ENCODE measurements at places on chromosomes 1 and 21.

DNA sequence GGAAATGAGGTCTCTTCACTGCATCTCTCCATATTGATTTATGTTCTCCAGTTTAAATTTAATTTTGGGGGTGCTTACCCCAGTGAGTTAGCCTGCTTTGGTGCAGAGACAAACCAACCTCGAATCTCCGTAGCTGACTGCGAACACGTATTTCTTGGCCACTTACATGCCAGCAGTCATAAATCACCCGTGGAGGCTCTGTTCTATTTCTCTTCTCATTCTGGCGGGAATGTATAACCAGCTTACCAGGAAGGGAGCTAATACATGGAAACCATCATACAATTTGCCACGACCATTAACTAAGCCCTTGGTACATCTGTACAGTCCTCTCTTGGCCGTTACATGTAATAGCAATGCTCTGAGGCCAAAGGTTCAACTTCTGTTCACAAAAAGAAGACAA is 148.0 kb downstream of the PLA2G4A start:
- no peak for DNase-seq

GRCh38 chr1:240732390-240732789 is 120.4 kb upstream of the GREM2 start:
- no peak for DNase-seq

DNA sequence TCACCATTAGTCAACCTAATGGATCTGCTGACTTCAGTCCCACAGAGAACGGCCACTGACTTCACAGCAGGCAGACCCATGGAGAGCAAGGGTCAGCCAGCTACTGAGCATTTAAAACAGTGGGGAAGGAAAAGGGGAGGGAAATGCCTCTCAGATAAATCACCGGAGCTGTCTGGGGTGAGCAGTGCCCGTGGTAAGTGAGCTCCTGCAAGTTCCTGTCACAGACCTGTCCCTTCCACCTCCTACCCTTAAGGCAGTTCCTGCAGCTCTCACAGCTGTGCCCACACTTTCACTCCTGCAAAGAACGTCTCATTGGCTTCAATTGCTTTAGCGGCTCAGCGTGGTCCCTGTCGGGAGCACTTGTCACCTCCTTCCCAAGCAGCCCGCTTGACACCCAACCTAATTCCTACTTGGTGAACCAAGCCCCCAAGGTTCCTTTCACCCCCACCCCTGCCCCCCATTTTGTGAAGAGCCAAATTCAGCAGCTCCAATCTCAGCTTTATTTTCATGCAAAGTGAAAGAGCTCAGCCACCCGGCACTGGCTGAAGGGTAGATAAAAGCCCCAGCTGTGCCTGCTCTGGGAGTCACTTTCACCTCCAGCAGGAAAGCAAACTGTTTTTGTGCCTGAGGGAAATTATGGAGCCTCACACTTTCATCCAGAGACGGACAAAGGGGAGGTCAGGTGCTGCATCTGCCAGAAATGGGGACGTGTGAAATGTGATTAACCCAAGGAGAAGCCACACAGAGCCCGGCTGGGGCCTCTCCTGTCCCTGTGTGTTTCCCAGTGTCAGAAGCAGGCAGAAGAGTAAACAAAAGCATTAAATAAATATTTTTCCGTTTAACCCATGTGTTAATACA is 306.2 kb downstream of the TTLL7 start:
- DNase-seq: no peak

GRCh38 chr1:40314721-40315238 is 2.3 kb downstream of the COL9A2 start:
- DNase-seq: no peak

GRCh38 chr1:76759950-76760349 is 107.3 kb upstream of the ST6GALNAC5 start:
- no peak for DNase-seq

DNA sequence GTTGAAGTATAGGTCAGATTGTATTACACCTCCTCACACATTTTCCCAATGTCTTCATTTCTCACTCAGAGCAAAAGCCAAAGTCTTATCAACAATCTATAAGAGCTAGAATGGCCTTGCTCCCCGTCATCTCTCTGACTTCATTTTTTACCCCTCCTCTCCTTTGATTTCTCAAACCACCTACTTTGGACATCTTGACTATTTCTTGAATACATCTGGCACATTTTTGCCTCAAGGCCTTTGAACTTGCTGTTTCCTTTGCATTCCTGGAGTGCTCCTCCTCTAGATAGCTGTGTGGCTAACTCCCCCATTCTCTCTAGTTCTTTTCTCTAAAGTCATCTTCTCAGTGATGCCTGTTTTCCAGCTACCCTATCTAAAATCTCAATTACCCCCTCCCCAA is 7.2 kb upstream of the XCL2 start:
- DNase-seq: no peak

DNA sequence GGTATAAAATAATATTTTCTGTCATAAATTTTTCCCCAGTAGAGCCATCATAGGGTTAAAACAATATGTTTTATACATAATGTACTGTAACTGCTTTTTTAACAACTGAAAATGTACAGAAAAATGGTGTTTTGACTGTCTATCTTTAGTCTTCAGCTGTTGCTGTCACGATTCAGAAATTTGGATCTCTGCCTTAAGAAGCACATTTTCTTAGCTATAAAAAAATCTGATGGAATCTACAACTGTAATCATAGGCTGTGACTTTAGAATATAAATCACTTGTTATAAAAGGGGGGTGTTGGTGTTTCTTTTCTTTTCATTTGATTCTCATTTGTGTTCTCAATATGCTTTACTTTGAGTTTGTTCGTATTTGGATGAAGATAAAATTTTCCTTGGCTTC is 187.5 kb downstream of the PDE4B start:
- DNase-seq: no peak

DNA sequence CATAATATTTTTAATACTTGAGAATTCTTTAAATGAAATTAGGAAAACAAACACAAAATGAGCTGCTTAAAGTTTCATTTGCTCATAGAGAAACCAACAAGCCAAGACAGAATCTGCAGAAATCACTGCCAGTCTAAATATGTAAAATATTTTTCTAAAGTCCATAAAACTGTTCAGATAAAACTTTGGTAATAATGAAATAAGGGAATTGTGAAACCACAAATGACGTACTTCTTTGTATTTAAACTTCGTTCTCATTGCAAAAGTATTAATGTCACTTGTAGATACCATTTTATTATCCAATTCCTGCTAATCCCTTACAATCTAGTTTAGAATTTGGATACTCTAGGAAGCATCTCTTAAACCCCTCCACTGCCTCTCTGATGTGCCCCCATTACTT is 234.5 kb upstream of the NEGR1 start:
- no peak for DNase-seq

DNA sequence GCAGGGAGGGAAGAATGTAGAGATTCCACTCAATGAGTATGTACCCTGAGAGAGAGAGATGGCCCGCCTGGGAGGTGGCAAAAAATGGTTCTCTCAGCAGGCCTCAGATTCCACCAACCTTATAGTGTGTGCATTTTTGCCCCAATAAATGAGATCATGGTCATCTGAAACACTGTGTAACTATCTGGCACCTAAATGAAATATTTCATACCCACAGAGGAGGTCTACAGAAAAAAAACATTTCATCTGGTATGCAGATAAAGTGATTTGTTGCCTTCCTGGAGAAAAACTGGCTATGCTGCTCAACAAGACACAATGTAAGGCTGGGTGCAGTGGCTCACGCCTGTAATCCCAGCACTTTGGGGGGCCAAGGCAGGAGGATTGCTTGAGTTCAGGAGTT is 4.9 kb downstream of the TMCO2 start:
- DNase-seq: no peak

- DNase-seq: no peak
These were observed 41.7 kb upstream of the RAB4A start for GRCh38 chr1:229229137-229229720.
